Thyroid gland (tissue), 4 donors: ENCODE measurements at places on chromosomes 3 and 15. TPM values are rescaled to one million over a fixed set of nuclear protein-coding genes. Genes with fewer than 3 reads are reported as not detected.

ARPP21 gene
- not detected for total RNA-seq

RETNLB gene
- not detected for total RNA-seq

DNA sequence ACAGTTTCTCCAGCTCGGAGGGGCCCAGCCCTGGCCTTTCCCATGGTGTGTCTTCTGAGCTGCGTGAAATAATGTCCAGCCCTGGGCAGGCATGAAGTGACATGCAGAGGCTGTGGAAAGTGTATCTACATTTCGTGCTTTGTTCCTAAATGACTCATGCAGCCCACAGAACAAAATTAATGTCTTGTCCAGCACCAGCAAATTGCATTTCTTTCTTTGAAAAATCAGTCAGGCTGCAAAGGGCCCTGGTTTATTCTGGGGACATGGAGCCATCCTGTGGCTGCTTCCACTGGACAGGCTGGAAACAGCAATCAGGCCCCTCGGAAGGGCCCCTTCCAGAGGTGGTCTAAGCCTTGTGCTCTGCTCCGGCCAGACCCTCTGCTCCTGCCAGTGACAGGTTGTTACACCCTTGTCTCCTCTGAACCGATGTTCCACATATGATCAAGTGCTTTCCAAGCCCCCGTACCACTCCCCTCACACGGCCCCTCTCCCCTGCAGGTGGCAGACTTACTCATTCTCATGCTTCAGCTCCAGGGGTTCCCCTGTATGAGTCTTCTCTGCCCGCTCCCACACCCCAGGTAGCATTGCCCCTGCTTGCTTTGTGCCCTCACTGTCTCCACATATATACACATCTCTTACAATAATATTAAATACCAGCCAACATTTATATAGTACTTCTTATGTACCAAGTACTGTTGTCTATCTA is 33.7 kb downstream of the CRYGS start:
- no peak for DNase-seq

GRCh38 chr3:47011371-47011770 is 31.9 kb downstream of the NBEAL2 start:
- no peak for DNase-seq

GRCh38 chr3:189076449-189076848 is 95.3 kb upstream of the TPRG1 start:
- DNase-seq, result no peak

DNA sequence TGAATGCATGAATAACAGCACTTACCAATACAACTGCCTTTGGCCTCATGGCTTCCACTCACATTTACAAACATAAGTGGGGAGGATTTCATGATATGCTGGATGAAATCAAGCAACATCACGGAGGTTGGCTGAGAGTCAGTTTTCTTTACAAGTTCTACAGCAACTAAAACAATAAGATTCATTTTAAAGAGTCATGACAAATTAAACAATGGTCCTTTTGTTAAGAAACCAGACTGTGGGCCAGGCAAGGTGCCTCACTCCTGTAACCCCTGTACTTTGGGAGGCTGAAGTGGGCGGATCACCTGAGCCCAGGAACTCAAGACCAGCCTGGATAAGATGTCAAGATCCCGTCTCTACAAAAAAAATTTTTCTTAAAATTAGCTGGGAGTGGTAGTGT is 12.4 kb downstream of the ATR start:
- peak; percentile 8 for DNase-seq
